ENCODE measurements at places on chromosomes 4 and X.

DNA sequence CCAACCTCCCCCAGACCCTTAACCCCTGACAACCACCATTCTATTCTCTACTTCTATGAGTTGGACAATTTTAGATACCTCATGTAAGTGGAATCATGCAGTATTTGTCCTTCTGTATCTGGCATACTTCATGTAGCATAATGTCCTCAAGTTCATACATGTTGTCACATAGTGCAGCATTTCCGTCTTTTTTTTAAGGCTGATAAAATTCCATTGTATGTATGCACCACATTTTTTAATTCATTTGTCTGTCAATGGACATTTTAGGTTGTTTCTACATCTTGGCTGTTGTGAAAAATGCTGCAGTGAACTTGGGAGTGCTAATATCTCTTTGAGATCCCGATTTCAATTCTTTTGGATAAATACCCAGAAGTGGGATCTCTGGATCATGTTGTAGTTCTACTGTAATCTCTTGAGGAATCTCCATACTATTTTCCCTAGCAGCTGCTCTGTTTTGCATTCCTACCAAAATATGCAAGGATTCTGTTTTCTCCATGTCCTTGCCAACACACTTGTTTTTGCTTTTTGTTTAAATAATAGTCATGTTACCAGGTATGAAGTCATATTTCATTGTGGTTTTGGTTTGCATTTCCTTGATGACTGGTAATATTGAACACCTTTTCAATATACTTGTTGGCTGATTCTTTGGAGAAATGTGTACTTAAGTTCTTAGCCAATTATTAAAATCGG, 48.8 kb upstream of the ADAD1 start:
- no peak for DNase-seq

DNA sequence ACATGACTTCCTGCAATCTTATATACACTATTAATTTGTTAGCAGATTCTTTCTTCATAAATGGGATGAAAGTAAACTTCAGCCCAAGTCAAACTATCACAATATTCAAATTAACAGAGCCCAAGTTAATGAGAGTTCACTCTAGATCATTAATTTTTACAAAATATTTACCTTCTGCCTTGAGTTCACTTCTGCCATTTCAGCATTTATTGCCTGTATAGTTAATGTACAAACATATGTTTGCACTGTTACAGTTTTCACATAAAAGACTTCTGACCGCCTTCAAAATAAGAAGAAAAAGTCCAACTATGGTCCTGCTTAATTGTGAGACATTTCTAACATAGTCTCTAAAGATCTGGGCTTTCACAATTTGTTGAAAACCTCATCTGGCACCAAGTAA, 46.9 kb downstream of the GPC3 start:
- no peak for DNase-seq

GRCh38 chr4:148405161-148405893, 36.9 kb downstream of the NR3C2 start:
- DNase-seq: no peak

GRCh38 chr4:78689700-78690323, 86.3 kb upstream of the BMP2K start:
- no peak for DNase-seq

GRCh38 chrX:137352101-137352660, 213.7 kb upstream of the ZIC3 start:
- DNase-seq: no peak

- no peak for DNase-seq
These were observed 66.7 kb upstream of the PNPLA4 start for GRCh38 chrX:7993873-7994272.

- DNase-seq: no peak
These were observed 106.1 kb downstream of the RASL11B start for GRCh38 chr4:52968241-52968640.

All from foreskin melanocyte (primary cell).